Activated gamma-delta T cell treated with Interleukin-2 at 50 U/mL for 16 hours (primary cell): ENCODE measurements at places on chromosomes 5 and 9.

DNA sequence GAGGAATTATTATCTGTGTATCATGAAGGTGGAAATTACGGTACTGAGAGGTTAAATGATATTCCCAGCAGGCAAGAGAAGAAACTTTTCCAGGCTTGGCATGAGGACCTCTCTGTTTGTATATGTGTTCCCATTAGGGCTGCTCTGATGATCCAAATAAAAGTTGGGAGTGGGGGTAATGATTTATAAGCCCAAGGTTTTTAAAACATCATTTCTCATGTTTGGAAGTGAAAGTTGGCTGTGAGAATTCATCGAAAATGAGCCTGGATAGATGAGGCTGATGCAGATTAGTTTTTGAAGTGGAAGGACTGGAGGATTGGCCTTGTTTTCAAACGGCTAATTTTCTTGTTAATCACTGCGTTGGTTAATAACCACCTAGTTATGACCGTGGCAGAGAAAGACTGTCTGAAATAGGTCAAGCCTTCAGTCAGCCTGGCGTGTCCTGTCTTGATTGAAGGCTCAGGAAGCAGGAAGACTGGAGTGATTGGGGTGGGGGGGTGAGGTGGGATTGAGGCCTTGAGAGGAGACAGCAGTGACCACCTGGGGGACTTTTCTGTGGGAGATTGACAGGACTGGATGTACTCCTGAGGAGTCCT, 391.0 kb upstream of the WWC1 start:
- DNase-seq: no peak

DNA sequence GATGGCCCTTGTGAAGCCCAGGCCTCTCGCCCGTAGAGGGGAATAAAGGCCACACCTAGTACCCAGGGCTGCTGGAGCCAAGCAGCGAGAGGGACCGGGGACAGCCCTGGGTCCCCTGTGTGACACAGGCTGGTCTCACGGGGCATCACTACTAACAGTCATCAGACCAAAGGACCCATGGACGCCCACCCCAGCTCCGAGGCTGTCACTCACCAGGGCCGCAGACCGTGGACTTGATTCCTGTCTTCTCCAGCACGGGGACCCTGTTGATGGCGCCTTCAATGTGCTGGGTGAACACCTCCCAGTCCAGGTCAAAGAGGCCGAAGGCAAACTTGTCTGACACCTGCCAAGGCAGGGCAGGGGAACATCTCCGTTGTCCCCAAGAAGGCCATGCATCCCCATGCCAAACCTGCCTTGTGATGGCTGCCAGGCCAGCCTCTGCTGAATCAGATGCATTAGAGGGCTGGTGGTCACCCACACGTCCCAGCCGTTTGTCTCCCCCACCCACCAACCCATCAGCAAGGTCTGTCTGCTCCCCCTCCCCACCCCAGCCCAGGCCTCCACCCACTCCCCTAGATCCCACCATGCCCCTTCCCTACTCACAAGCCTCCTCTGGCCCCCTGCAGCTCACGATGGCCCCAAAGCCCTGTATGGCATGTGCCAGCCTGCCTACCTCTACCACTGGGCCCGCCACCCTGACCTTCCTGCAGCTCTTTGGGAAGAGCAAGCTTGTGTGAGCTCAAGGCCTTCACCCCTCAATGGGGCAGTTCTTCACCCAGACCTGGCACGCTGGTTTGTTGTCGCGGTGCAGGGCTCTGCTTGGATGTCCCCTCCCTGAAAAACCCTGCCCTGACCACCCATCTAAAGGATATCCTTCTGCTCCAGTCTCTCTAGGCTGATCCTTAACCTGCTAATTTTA, 20.8 kb downstream of the SARDH start:
- no peak for DNase-seq

DNA sequence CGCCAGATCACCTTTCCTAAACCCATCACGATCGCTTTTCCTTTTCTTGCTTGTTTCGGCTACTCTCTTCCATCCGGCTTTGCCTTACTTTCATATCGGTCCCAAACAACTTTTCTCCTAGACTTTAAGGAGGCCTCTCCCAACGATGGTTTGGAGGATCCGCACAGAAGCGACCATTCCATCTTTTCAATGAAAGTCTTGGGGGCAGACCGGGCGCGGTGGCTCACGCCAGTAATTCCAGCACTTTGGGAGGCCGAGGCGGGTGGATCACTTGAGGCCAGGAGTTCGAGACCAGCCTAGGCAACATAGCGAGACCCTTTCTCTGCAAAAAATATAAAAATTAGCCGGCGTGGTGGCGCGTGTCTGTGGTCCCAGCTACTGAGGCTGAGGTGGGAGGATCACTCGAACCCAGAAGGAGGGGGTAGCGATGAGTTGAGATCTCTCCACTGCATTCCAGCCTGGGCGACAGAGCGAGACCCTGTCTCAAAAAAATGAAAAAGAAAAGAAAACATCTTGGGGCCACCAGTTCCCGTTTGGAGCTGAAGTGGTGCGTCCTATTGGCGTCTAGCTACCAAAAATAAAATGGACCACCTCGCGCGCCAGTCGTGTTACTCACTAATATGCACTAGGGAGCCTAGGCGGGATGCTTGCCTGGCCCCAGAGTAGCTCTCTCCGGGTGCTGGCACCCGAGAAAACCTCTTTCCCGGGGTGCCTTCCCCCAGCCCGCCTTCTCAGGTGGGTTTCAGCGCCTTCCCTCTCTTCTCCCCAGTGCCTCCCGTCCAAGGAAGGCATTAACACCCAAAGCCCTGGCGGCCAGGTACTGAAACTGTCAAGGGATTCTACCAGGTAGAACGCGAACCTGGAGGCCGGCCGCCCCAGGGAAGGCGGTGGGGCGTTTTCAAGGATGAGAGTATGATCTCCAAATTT, 800 bp upstream of the AP3B1 start:
- peak; percentile 40 for DNase-seq

GRCh38 chr5:27845248-27845647, 806.9 kb upstream of the CDH9 start:
- DNase-seq: no peak

DNA sequence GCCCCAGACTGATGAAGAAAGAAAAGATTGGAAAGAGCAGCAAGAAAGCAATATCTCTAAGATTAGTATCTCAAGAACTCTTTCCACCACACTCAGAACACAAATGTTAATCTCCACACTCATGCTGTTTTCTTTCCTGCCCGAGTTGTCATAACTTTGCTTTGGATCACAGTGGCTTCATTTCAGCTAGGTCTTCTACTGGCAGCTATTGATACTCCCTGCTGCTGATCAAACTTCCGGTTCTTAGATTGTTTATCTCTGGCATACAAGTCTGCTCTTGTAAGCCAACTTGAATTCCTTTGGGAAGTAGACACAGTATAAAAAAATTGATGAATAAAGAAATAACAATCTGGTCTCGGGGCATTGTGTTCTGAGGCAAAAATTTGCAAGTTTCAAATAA, 77.7 kb upstream of the SPEF2 start:
- DNase-seq: no peak

- DNase-seq: no peak
Observed at GRCh38 chr9:734831-735511, 106.5 kb upstream of the DMRT1 start.

- no peak for DNase-seq
Observed at GRCh38 chr9:133151041-133151440, 12.7 kb downstream of the GBGT1 start.
